ENCODE measurements at places on chromosomes 12 and 14.

DNA sequence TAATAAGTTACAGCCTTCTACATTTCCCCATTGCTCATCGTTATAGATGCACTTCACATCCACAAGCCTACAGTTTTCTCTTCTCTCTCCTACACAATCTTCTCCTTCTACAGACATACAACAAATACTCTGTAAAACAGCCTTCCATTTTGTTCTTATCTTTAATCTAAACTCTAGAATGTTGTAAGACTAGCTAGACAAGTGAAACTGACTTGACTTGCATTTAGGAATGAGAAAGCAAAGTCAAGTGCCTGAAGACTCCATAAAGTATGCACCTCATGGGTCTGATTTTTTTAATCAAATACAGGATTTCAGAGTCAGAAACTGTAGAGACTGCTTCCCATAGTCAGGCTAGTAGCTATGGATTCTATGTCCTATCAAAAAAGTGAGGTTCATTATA is 190.3 kb downstream of the KLHL28 start:
- no peak for DNase-seq

- DNase-seq = no peak
These were observed 96.9 kb upstream of the EVL start for GRCh38 chr14:99968191-99968920.

- no peak for DNase-seq
These were observed 36.6 kb upstream of the CIT start for GRCh38 chr12:119913536-119914330.

GRCh38 chr14:87264796-87265195 is 728.2 kb downstream of the GALC start:
- no peak for DNase-seq

- DNase-seq = no peak
These were observed 454.7 kb downstream of the NPAS3 start for GRCh38 chr14:33393231-33393894.

DNA sequence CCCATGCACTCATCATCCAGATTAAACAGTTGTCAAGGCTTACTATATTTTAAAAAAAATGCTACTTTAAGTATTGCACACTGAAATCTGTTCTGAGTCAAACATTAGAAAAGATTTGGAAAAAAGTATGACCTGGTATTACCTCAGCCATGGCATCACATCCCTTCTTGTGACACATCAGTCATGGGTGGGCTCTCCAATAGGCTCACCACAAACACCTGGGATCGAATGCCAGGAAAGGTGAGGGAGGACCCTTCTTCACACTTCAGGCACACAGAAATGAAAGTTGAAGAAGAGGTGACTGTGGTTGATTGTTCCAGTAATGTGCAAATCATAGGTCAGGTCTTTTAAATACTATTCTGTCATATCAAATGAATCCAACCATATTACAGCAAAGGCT is 36.6 kb upstream of the GZMB start:
- no peak for DNase-seq

- DNase-seq = no peak
These were observed 343.2 kb downstream of the ZFP36L1 start for GRCh38 chr14:68449561-68450181.

DNA sequence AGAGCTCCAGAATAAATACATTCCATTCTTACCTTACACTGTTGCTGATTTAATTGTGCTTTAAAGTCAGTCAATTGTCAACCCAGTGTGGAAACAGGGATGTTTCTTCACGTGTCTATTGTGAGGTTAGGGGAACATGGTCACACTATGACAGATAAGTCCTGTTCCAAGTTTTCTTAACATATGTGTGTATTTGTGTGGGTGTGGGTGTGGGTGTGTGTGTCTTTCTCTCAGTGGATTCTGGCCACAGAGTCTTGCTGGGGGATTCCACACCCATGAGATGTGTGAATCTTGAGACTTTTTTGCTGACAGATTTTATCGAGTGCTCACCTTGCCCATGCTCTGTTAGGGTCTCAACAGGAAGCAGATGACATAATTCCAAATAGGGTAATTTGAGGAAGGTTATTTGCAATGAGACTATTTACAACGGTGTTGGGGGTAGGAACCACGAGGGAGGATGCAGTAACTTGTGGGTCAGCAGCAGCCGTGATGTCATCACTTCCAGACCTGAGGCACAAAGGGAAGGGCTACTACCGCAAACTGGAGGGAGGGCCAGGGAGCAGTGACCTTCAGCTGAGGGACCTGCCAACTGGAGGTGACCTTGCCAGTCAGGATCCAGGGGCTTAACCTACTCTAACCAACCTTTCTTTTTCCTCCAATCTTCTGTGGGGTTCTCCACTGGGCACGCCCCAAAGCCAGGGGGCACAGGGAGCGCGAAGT is 1.9 kb upstream of the VRK1 start:
- peak; percentile 62 for DNase-seq

DNA sequence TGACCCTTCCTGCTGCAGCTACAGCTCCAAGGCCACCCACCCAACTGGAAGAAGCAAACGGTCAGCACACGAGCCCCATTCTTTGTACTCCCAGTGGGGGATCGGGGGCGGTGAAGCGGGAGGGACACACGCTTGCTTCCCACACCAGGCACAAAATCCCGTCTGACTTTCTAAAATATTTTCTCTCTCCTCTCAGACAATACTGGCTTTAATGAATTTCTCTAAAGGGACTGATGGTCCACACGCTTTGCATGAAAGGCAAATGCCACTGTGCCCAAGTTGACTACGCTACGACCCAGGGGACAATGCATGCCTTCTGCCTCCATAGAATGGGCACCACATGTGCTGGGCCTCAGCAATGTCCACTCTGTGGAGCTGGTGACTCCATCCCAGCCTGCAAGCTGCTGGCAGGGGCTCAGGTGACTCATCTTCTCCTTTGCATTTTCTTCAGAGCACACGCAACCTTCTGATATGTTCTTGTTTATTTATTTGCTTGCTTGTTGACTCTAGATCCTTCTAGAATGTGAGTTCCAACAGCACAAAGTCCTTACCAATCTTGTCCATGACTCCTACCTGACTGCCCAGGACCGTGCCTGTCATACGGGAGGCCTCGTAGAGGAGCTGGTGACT is 15.6 kb downstream of the SYNE3 start:
- DNase-seq = peak; percentile 34

GRCh38 chr12:58313091-58313855 is 371.9 kb downstream of the ATP23 start:
- DNase-seq = no peak

- DNase-seq = no peak
These were observed 82.1 kb upstream of the FSCB start for GRCh38 chr14:44589180-44589579.

DNA sequence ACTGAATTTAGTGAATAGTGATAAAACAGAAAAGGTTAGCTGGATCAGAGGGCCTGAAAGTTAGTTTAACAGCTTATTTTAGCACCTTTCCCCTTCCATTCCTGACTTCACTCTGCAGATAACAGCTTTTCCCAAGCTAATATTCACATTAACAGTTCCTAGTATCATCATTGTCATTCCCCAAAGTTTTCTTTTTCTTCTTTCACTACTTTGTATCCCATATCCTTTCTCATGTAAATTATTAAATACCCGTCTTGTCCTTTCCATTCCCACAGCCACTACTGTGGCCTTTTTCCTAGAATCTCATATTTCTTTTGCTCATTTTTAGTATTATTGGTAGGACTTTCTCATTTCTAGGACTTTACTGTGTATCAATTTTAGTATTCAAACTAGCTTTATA is 70.5 kb downstream of the SCFD1 start:
- DNase-seq = no peak

DNA sequence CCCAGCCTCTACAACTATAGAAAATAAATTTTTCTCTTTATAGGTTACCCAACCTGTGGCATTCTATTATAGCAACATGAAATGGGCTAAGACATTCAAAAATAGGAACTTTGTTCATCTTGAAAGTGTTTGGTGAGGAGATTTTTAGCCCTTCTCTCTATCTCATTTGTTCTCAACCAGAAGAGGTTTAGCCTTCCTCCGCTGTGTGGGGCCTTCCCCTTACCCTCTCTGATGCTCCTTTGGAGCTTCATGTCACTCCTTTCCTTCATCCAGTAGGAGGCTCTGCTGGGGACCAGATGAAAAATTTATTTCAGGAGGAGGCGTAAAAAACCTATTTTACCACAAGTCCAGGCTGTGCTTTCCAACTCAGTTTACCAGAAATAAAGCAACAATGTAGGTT is 94.1 kb downstream of the RTN1 start:
- DNase-seq = no peak

DNA sequence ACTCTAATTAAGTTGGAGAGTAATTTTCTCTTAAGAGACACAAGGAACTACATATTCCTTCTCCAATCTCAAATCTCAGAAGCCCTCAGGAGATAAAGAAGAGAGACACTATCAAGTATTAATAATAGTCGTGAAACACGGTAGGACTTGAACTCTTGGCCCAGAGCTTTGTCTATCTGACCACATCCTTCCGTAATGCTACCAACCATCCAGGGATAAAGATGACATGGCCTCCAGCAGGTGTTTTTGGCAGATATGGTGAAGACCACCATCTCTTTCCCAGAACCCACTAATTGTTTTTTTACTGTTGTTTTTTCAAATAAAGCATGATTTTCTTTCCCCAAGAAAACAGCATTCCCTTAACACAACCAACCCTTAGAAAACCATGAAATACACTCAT is 3.4 kb downstream of the ZNF384 start:
- DNase-seq = no peak

- DNase-seq = no peak
These were observed 99.6 kb downstream of the LIN7A start for GRCh38 chr12:80838024-80838658.

- peak; percentile 91 for DNase-seq
These were observed at the start of gene PSMC6 for GRCh38 chr14:52706724-52707706. Gene PSMC6 (plus strand): TSS chr14:52707200. CDS start chr14:52707220, 20 bp downstream.

- peak; percentile 63 for DNase-seq
These were observed 1.2 kb downstream of the FLRT2 start for GRCh38 chr14:85531141-85531586.

- no peak for DNase-seq
These were observed 196.3 kb downstream of the NPAS3 start for GRCh38 chr14:33134975-33135374.

GRCh38 chr12:48016373-48017020 is 12.2 kb upstream of the COL2A1 start:
- no peak for DNase-seq

DNA sequence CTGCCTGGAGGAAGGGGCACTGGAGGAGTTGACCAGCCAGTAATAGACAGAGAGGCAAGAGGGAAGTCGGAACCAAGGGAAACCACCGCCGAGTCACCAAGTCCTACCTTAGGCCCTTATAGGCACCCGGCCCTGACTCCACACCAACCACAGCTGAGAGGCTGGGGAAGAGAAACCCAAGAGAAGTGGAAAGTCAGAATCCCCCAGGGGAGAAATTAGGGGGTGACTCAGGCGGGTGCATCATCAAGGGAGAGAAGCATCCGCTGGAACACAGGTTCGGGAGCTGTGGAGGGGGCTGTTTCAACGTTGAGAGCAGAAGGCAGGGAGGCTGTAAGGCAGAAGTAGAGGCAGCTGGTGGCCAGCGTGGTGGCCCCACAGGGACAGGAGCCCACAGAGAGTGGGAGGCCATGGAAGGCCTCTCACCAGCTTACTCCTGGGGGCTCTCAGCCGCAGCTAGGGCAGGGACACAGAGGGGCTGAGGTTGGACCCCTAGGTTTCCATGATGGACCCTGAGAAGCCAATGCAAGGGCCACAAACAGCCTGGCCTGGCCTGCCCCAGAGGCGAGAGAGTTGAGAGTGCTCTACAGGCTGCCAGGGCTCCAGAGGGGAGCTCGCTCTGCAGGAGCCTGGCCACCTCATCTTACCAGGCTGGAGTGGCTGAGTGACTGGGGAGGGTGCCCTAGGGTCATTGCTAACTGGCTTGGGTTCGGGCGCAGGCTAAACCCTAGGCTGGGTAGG is 1.4 kb upstream of the TRMT61A start:
- DNase-seq = peak; percentile 60

- DNase-seq = no peak
These were observed 7.0 kb upstream of the B4GALNT3 start for GRCh38 chr12:452667-453210.

DNA sequence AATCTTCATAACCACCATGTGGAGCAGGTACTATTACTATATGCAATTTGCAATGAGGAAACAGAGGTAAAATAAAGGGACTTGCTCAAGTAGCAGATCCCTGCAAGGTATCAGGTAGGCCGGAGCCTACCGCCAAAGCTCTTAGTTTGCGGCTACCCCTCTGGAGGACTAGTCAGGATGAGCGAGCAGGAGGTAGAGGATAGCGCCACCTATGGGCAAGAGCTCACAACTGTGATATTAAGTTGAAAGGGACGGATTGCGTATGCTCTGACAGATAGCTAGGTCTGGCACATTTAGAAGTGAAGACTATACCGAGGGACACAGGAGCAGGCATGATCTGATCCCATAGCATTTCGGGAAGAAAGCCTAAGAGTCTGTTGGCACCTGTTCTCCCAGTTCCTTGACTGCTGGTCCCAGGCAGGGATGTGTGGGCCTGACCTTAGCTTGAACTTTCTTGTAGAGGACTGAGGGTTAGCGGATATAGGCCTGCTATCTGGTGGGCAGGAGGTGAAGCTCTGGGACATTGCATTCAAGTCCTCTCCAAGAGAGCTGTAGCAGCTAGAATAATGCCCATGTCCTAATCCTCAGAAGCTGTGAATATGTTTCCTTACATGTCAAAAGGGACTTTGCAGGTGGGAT is 48.0 kb downstream of the SLC17A8 start:
- DNase-seq = peak; percentile 54

DNA sequence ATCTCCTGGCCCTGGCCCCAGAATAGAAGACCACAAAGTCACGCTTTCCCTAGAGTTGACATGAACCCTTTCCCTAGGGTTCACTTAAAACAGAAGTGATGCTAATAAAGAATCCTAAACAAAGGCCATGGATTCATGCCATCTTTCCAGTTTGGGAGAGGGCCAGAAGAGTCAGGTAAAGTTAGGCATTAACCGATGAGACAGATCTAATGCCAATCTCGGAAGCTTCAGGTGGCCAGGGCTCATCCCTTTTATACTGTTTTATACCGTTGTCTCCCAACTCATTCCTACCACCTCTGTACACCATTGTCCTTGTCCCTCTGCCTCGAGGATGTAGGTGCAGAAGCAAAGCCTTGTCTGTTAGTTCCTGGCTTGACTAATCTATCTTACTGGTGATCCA is 22.8 kb upstream of the ACTR10 start:
- no peak for DNase-seq

GRCh38 chr14:95911456-95911855 is 34.8 kb downstream of the TUNAR start:
- DNase-seq = no peak

DNA sequence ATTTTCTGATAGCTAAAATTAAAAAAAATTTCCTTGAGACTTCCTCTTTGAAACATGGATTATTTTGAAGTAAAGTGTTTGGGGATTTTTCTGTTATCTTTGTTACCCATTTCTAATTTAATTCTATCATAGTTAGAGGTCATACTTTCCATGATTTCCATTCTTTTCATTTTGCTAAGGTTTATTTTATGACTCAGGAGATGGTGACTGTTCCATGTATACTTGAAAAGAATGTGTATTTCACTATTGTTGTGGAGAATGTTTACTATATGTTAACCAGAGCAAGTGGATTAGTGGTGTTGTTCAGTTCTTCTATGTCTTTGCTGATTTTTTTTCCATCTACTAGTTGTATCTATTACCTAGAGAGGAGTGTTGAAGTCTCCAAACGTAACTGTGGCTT is 250.5 kb upstream of the PELI2 start:
- no peak for DNase-seq

Data from suppressor macrophage (primary cell).